C1 segment of cervical spinal cord (tissue), 14 donors: ENCODE measurements at places on chromosomes 1 and 21.

DNA sequence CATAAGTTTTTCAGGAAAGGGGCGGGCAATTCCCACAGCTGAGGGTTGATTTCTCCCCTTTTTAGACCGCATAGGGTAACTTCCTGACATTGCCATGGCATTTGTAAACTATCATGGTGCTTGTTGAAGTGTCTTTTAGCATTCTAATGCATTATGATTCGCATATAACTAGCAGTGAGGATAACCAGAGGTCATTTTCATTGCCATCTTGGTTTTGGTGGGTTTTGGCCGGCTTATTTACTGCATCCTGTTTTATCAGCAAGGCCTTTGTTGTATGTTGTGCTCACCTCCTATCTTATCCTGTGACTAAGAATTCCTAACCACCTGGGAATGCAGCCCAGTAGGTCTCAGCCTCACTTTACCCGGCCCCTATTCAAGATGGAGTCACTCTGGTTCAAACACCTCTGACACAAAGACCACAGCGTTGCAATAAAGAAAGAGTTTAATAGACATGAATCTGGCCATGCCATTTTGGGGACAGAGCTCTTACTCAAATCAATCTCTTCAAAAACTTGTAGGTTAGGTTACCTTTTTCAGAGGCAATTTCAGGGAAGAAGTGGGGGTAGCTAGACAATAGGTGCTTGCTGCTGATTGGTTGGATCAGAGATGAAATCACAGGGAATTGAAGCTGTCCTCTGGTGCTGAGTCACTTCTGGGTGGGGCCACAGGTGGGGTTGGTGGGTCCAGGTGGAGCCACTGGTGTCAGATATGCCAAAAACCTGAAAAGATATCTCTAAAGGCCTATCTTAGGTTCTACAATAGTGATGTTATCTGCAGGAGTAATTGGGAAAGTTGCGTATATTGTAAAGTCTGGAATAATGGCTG lies 23.3 kb downstream of the TBX19 start:
- no peak for DNase-seq

GRCh38 chr1:118688891-118689290 lies 299.3 kb downstream of the TBX15 start:
- DNase-seq = no peak

GRCh38 chr1:232627171-232627570 lies 2.8 kb downstream of the SIPA1L2 start:
- DNase-seq = no peak

- no peak for DNase-seq
Observed at GRCh38 chr21:19343711-19344110, 940.1 kb upstream of the TMPRSS15 start.

DNA sequence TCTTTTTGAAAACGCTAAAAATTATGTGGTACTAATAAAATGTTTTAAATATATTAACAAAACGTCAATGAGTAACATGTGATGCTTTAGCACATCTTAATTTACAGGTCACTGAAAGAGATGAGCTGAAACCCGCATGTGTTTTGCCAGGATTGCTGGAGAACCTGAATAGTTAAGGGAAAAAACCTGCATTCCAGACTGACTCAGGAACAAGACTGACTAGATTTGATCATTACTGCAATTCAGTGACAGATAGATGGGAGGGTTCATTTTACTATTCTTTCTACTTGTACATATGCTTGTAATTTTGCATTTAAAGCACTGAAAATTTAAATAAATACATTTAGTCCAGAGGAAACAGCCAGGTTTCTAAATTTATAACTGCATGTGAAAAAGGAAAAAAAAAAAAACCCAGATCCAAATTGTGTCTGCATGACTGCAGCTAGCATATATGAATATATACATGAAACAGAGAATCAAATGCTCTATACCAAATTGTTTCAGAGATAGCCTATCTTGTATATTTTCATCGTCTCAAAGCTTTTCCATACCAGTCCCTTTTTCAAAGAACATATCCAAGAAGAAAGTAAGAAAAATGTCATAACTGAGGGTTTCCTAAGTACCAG lies 71.7 kb downstream of the APP start:
- DNase-seq = no peak

GRCh38 chr1:165686121-165686970 lies 12.0 kb downstream of the ALDH9A1 start:
- no peak for DNase-seq

- no peak for DNase-seq
Observed at GRCh38 chr21:44710294-44710665, 1.1 kb downstream of the TSPEAR start.

- DNase-seq = no peak
Observed at GRCh38 chr1:182575540-182576149, 13.4 kb downstream of the RNASEL start.

GRCh38 chr1:243316366-243316989 lies 60.6 kb downstream of the SDCCAG8 start:
- DNase-seq = peak; percentile 27

- DNase-seq = peak; percentile 64
Observed at GRCh38 chr1:110605901-110606656, at the start of gene KCNA2. Gene KCNA2, minus strand, starts transcription at chr1:110606358. Its CDS starts 1,576 bp downstream, at chr1:110604782.

GRCh38 chr1:211677659-211678058 lies 2.2 kb upstream of the NEK2 start:
- no peak for DNase-seq

DNA sequence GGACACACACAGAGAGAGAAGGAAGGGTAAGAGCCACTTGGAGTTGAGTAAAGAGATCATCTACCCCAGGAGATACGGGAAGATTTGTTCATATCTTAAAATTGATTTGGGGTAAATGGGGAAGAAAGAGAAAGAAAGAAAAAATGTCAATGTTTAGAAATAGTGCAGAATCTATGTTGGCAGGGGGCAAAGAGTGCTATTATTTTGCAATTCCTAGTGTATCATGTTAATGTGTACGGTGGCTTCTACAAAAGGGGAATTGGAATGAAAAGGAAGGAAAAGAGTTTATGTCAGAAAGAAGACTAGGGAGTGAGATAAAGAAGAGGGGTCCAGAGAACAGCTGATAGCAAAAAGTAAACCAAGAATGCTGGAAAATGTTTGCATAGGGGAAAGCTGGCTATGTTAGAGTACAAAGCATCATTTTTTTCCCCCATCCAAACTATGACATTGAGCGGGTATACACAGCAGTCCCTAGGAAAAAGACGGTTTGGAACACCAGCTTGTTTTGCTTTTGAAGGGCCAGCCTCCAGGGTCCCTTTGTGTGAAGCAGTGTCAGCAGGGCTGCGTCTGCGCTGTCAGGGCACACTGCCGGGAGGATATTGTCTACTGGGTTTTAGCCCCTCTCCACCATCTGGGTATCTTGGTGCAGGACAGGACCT lies 10.8 kb downstream of the LRRC8D start:
- no peak for DNase-seq

GRCh38 chr1:94971491-94971924 lies 44.6 kb upstream of the CNN3 start:
- DNase-seq = no peak

DNA sequence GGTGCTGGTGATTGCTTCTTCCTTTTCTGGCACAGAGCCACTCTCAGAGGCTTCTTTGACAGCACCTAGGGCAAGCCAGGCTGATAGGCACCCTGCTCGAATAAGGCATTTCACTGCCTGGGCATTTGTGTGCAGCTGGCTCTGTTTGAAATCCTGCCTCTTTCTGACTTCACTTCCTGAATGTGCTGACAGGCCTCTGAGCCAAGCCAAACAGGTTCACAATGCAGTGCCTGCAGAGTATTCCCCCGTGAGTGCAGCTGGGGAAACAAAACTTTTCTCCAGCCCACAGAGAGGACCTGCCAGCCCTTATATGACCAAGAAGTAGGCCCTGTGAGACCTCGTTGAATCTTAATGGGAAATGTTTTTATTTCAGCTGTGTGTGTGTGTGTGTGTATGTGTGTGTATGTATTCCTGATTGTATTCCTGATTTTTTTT lies 10.4 kb downstream of the JUN start:
- DNase-seq = no peak

DNA sequence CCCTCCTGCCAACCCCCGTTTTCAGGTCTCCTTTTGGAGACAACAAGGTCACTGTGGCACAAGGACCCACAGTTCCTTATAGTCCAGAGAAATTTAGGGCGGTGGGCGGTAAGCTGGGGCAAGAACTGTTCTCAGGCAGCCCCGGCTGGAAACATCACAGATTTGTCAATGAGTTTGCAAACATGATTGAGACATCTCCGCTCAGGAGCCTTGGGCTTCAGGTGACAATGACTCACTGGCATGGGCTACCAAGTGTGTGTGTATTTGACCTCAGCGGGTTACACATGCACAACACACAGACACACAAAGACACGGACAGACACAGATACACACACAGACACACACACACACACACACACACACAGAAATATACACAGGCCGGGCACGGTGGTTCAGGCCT lies 58.2 kb upstream of the ABCG1 start:
- no peak for DNase-seq

DNA sequence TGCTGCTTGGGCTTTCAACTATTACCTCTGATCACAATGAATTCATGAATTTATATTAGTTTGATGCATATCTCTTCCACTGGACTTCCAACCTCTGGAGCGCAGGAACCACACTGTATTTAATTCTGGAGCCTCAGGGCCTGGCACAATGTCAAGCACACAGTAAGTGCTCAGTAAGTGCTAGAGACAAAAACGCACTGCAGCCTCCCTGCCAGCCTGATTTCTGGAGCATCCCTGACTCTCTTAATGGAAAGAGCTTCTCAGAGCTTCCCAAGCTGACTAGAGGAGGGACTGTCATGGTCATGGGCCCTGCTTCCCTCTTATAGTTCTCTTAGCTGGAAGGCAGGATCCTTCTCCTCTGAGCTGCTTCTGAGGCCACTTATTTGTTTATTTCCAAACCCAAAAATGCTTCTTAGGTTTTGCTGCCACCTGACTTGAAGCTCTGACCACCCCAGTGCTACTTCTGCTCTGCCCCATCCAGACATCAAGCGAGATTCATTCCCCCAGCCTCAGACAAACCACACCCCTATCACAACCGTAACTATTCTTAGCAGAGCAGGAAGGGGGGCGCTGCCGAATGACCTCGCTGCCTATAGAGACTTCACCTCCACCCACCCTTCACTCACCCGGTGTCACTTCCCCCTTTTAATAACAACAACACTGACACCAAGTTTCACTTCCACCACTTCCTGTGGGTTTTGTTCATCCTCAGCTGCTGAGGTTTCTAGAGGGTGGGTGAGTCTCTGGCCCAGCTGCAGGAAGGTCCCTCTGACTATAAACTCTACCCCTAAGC lies 33.6 kb downstream of the NUAK2 start:
- DNase-seq = no peak

DNA sequence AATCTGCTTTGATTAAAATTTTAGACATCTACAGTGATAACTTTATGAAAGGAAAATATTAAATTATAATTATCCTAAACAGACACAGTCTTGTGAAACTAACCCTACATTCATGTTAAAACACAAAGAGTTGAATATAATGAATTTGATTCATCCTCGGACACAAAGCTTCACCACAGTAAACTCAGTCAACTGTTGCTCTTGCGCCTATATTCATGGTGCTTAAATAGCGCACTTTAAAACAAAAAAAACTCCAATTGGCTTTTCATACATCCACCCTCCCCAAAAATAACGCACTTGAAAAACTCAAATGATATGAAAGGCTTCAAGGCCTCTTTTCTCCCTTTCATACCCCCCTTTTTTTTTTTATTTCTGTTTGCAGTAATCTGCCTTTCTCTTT lies 260.3 kb downstream of the FAF1 start:
- DNase-seq = no peak

GRCh38 chr1:61980561-61980960 lies 214.1 kb upstream of the L1TD1 start:
- peak; percentile 89 for DNase-seq

GRCh38 chr21:44889625-44890337 lies 16.3 kb upstream of the PTTG1IP start:
- no peak for DNase-seq

GRCh38 chr1:47179017-47179987 lies 10.5 kb downstream of the PDZK1IP1 start:
- DNase-seq = peak; percentile 75

- peak; percentile 46 for DNase-seq
Observed at GRCh38 chr1:234969581-234970400, 158.8 kb downstream of the TOMM20 start.

DNA sequence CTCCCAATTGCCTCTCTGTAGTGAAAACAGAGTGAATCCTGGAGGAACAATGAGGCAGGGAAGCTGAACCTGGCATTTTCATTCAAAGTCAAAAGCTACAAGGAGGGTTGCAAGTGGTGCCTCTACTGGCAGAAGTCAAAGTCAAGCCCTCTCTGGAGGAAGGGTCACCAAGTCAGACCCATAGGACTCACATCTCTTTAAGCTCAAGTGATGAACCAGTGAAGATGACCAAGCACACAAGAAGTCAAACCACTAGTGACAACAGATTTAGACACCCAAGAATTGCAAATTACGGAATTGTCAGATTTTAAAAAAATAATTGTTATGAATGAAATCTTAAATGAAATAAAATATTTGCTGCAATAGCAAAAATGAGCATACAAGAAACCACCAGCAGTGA lies 81.1 kb upstream of the ATP1B1 start:
- DNase-seq = no peak

GRCh38 chr1:159828581-159829272 lies 2.1 kb downstream of the SLAMF8 start:
- DNase-seq = peak; percentile 65

GRCh38 chr1:90710579-90711536 lies 6.2 kb downstream of the BARHL2 start:
- no peak for DNase-seq

GRCh38 chr1:3052501-3052900 lies 16.5 kb upstream of the PRDM16 start:
- no peak for DNase-seq
